Activated naive CD8-positive, alpha-beta T cell treated with anti-CD3 and anti-CD28 coated beads for 36 hours (primary cell): ENCODE measurements at places on chromosomes 3 and 15. TPM values are rescaled to one million over a fixed set of nuclear protein-coding genes. Genes with fewer than 3 reads are reported as not detected.

GRCh38 chr3:14594234-14594633 is 54.1 kb upstream of the GRIP2 start:
- no peak for DNase-seq

GRCh38 chr15:71066983-71067382 is 48.3 kb upstream of the THSD4 start:
- no peak for DNase-seq

DNA sequence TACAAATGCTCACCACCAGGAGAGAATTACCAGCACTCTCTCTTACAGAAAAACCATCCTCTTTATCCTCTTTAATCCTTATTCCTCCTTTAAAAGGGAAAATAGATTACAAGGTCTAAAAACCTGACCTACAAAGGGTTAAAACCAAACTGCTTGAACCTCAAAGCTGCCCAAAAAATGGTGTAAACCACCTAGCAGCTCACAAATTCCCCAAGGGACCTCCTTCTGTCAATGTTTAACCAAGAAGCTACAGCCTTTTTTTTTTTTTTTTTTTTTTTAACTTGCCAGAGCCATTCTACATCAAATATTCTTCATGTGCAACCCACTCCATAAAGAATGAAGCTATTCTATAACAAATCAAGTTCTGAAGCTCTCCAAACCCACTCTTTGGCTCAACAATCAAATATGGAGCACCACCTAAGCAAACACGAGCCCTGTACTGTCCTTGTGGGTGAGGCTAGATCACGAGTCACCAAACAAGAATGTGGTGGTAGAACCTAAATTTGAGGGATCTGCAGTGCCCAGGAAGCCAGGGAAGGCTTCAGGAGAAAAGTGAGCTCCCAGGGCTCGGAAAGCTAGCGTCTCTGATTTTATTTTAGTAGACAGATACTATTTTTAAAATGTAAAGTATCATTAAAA is 20.1 kb downstream of the OSBPL10 start:
- DNase-seq: no peak

DNA sequence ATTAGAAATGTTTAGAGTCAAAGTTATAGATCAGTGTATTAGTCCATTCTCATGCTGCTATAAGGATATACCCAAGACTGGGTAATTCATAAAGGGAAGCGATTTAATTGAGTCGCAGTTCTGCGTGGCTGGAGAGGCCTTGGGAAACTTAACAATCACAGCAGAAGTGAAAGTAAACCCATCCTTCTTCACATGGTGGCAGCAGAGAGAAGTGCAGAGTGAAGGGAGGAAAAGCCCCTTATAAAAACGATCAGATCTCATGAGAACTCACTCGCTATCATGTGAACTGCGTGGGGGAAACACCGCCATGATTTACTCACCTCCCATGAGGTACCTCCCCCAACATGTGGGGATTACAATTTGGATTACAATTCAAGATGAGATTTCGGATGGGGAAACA is 871.5 kb downstream of the DIPK2A start:
- DNase-seq: no peak

- DNase-seq: no peak
These were observed 33.4 kb downstream of the CD86 start for GRCh38 chr3:122088531-122088930.

DNA sequence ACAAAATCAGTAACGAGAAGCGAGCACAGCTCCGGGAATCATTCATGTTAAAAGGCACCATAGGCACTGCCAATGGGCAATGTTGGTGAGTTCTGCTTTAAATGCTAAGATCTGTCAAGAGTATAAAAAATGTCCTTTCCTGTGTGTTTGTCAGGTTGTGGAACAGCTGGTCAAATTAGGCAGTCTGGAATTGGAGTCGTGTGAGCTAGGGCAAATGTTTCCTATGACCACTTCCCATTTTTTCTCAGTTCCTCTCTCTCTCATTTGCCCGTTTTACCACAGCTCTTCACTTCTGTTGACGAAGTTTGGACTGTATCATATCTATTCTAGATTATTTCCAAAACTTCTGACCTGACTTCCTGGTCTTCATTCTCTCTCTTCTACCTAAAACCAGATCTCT is 60.8 kb upstream of the GOLIM4 start:
- no peak for DNase-seq

- DNase-seq: peak; percentile 42
These were observed 8.0 kb downstream of the EPHB1 start for GRCh38 chr3:134803051-134803505.

GRCh38 chr15:43958861-43959330 is 132.1 kb downstream of the WDR76 start:
- DNase-seq: no peak

DNA sequence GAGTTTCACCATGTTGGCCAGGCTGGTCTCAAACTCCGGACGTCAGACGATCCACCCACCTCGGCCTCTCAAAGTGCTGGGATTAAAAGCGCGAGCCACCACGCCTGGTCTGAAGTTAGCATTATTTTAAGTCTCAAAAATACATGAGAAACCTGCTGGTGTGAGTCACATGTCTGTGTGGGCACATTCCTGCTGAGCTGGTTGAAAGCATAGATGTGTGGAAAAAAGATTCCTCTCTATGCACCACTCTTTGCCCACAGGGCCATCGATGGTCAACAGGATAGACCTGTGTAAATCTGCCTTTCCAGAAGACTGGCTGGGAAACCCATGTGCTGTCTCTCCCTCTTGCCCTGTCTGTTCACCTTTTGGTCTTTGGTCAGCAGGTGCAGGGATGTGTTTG is 63.5 kb downstream of the CHRD start:
- DNase-seq: no peak

GRCh38 chr3:13750215-13750614 is 129.7 kb downstream of the WNT7A start:
- no peak for DNase-seq

- DNase-seq: no peak
These were observed 205.0 kb downstream of the ADAMTSL3 start for GRCh38 chr15:83858820-83859505.

GRCh38 chr3:152460936-152461335 is 192.2 kb downstream of the MBNL1 start:
- DNase-seq: no peak

DNA sequence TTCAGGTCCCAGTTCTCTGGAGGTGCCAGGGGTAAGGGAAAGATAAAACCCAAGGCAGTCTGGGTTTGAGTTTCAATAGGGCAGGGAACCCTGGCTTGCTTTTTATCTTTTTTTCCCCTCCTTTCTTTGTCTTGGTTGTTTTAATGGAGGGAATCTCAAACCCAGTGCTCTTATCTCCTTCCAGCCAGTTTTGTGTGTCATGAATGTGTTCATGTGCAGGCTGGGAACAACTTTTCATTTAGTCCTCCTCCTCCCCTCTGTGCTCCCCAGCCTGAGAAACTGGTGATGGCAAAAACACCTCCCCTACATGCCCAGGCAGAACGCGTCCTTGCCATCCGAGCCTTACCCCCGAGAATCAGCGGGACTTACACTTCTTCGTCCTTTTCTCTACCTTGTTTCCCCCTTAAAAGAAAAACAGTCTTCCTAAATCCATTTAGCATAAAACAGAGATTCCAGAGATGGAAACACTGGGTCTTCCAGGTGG is 10.9 kb downstream of the SEMA3G start:
- no peak for DNase-seq

The DPPA2 gene
- total RNA-seq: not detected

The DNAH12 gene
- total RNA-seq: 0.08 TPM

The CHL1 gene
- not detected for total RNA-seq

The AGBL1 gene
- not detected for total RNA-seq

The STRIT1 gene
- total RNA-seq: not detected

The PDHB gene
- 64.6 TPM for total RNA-seq
